ENCODE measurements at places on chromosomes 1 and 21.

GRCh38 chr21:46482225-46482845, 23.6 kb downstream of the DIP2A start:
- no peaks in the 10 kb centered on the region for H3K4me1 ChIP-seq
- peaks cover 37% of the 10 kb centered on the region for H3K36me3 ChIP-seq
- no peak for DNase-seq

- H3K4me1 ChIP-seq: no peaks in the 10 kb centered on the region
- H3K36me3 ChIP-seq: no peaks in the 10 kb centered on the region
- no peak overlapping the region for H3K4me3 ChIP-seq
These were observed 161.2 kb downstream of the PSMG1 start for GRCh38 chr21:39022035-39022434.

GRCh38 chr1:21344750-21345443, 54.6 kb upstream of the ECE1 start:
- H3K27me3 ChIP-seq: no peaks in the 10 kb centered on the region
- H3K4me1 ChIP-seq: peaks cover 30% of the 10 kb centered on the region
- H3K4me3 ChIP-seq: peak overlapping the region; percentile 93
- DNase-seq: peak; percentile 71
- H3K36me3 ChIP-seq: no peaks in the 10 kb centered on the region

- H3K4me1 ChIP-seq: no peaks in the 10 kb centered on the region
- H3K36me3 ChIP-seq: no peaks in the 10 kb centered on the region
These were observed 246.8 kb downstream of the LMO4 start for GRCh38 chr1:87575528-87575927.

Data from endodermal cell (in vitro differentiated cells).